Fibroblast of upper back skin (primary cell): ENCODE measurements at places on chromosomes 7 and 10.

GRCh38 chr10:116888380-116889055, 39.2 kb downstream of the ENO4 start:
- DNase-seq: peak; percentile 82

DNA sequence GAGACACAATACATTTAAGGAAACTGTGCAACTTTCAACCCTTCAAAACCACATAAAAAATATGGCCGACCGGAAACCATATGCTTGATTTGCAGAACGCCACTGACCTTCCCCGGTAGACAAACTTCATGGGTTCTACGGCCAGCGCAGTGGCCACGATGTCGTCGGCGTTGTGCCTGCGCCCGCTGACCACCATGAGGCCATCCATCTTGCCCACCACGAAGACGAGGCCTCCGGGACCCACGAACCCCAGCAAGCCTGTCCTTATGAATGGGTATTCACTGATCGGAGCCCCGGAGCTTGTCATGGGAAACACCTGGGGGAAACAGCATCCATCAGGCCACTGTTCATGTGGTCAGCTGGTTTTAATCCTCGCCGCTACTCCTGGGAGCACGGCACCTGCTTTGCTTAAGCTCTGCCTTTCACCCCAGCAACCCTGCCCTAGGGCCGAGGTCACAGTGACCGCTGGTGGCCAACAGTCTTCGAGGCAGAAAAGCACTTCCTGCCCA, 229.1 kb downstream of the ZMYND11 start:
- DNase-seq: no peak

DNA sequence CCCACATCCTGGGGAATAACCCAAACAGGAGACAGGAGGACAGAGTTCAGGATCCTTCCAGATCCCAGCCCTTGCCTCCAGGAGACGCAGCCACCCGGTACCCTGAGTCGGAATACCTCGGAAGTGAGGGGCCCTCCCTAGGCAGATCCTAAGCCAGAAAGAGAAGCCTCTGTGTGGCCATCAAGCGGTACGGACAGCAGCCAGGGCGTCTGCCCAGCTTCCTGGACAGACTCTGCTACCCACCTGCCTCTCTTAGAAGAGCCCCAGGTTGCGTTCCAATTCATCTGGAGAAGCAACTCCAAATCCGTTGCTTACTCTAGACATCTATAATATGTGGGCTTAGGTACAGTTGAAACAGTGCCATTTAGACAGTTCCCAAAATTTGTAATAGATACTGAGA, 220.2 kb upstream of the SH2B2 start:
- DNase-seq: no peak

GRCh38 chr10:118596426-118597124, 1.1 kb upstream of the PRLHR start:
- DNase-seq: no peak

DNA sequence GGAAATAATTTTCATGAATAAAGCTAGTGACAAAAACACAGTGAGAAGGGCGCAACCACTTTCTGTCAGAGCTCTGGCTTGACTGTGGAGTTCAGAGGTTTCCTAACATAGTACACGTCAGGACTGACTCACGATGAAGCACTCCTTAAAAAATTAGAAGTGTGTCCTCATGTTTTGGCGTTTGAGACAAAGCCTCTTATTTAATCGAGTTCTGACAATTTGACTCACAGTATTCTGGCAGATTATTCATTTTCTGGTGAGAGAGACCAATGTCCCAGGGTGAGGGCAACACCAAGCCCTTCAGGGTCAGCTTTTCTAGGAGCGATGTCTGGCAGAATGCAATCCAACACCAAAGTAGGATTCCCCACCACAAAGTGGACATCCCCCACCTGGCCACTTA, 108.7 kb downstream of the DIP2C start:
- DNase-seq: peak; percentile 76

DNA sequence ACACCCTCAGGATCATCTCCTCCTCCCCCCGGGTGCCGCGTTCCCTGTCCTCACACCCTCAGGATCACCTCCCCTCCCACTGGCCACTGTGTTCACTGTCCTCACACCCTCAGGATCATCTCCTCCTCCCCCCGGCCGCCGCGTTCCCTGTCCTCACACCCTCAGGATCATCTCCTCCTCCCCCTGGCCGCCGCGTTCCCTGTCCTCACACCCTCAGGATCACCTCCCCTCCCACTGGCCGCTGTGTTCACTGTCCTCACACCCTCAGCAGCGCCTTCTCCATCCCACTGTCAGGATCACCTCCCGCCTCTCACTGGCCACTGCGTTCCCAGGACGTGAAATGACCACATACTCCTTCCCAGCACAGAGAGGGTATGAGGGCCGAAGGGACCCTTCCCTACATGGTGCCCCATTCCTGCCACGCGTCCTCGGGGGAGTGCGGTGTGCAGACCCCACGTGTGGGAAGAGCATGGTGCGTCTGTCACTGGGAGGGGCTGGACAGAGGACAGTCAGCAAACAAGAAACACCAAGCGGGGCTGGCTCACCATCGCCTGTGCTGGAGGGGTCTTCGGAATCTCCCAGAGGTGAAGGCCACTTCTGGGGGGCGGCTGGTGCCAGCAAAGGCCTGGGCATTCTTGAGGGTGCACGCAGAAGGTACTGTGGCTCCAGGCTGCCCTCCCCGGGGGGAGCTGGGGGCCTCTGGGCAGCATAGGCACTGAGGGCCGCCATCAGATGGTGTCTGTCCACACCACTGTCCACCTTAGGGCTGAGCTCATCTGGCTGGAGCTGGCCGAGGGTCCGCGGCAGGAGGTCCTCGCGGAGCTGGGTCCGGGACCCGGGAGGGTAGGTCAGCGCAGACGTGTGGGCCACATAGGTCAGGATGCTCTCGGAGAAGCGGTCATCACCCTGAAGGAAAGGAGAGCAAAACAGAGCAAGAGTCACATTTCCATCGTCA, 421.0 kb downstream of the PTPRN2 start:
- no peak for DNase-seq

DNA sequence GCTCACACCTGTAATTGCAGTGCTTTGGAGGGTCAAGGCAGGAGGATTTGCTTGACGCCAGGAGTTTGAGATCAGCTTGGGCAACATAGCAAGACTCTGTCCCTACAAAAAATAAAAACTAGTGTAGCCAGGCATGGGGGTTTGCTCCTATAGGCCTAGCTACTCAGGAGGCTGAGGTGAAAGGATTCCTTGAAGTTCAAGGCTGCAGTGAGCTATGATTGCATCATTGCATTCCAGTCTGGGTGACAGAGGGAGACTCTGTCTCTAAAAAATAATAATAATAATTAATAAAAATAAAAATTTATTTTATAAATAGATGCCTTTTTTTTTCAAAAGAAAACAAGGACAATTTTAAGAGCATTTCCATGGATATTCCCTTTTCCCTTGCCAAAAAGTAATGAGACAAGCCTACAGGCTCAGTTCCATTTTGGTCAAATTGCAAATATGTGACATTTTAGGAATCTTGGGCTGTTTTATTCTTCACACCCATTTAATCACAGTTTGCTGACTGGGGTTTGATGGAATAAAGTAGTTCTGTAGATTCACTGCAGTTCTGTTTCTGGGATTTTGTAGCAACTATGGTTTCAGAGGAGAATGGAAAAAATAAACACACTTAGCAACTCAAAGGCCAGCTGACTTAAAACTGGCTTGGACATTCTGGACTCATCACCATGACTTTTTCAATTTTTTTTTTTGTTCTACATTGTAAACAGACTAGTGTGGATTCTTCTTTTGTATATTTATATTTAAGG, 48.4 kb upstream of the ARHGAP21 start:
- peak; percentile 9 for DNase-seq

DNA sequence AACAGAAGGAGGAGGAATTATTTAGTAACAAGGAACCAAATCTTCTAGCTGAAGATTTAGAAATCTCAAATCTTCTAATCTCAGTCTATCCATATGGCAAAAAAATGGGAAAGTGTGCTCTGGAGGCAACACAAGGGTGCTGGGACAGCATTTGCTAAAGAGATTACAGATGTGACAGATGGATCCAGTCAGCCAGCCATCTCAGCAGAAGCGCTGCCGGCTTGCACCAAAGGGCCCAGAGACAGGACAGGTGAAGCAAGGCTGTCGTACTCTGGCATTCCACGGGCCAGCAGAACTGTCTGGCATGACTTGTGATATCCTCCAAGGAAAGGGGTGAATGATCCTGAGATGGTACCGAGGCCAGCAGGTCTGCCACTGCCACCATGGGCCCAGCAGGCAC, 45.7 kb upstream of the GJD4 start:
- no peak for DNase-seq

DNA sequence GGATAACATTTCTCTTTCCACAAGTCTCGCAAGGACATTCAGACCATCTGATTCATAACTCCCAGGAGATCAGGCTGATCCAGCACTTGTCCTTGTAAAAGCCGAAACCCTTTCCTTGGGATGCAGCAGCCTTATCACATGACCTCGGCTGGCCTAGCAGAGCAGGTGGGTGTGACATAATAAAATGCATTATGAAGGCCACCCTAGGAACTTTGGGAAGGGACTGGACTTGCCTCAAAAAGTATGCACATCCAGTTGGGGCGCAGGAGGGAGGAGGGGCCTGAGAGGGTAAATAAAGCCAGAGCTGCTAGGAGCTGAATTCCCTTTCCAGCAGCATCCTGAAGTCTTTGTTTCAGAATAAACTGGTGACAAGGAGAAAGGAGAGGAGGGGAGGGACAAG, 260.8 kb downstream of the SNX13 start:
- peak; percentile 89 for DNase-seq

DNA sequence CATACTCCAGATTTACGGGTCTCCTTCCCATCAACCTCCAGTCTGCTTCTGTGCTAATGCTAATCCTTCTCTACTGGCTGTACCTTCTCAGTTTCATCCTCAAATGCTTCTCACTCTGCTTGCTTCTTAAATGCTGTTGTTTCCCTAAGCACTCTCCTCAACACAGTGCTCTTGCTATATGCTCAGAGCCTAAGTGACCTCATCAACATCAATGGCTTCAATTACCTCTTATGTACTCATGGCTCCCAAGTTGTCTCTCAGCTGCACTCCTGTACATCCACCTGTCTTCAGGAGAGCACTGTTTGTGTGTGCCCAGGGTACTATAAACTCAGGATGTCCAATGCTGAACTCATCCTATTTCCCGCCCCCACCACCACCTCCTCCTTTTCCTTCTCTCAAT, 22.5 kb downstream of the ELAPOR2 start:
- no peak for DNase-seq

- DNase-seq: no peak
Observed at GRCh38 chr7:131517218-131517923, 39.1 kb downstream of the PODXL start.

DNA sequence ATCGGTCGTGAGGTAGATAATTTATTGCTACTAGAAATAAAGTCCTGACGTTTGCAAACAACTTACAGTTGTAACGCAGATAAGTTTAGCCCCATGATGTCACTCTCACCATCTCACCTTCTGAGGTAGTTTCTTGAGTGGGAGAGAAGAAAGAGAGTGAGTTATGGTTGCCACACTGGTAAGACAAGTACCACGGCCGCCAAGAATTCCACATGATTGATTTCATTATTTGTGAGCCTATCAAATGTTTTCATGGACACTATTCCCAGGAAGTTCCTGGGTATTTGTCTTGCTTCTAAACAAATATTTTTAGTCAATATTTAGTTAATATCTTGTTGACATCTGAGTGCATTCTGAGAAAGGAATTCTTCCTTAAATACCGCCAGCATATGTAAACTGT, 339.4 kb upstream of the KIAA1217 start:
- DNase-seq: no peak

DNA sequence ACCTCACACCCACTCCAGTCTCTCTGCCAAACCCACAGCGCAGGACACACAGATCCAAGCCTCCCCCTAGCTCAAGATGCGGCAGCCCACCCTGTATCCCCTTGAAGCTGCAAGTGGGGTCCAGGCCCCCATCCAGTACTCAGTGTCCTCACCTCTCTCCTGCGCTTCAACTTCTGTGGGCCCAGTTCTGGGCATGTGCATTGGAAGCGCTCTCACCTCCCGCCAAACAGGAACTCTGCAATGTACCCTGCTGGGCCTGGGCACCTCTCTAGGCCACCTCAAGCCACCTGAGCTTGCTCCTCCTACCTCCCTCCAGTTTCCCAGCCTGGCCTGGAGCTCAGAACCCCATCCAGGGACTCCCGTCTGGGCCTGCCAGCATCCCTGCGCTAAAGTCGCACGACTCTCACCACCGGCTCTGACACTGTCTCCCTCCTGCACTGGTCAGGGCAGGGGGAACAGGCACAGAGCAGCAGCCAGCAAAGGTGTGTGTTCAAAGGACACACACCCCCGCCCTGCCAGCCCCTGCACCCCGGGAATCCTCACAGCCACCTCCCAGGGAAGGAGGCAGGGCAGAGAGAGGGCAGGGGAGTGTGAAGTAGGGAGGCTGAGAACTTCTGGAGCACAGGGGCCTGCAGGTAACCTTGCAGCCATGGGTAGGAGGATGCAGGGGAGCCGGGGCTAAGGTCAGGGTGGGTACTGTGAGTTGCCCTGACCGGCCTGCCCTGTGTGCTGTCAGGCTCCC, 51.7 kb upstream of the MSMB start:
- no peak for DNase-seq

- no peak for DNase-seq
Observed at GRCh38 chr10:54682554-54682953, 118.5 kb downstream of the PCDH15 start.

- no peak for DNase-seq
Observed at GRCh38 chr10:24223341-24223740, 14.4 kb downstream of the KIAA1217 start.

- DNase-seq: no peak
Observed at GRCh38 chr7:47480576-47481538, 101.1 kb downstream of the TNS3 start.

DNA sequence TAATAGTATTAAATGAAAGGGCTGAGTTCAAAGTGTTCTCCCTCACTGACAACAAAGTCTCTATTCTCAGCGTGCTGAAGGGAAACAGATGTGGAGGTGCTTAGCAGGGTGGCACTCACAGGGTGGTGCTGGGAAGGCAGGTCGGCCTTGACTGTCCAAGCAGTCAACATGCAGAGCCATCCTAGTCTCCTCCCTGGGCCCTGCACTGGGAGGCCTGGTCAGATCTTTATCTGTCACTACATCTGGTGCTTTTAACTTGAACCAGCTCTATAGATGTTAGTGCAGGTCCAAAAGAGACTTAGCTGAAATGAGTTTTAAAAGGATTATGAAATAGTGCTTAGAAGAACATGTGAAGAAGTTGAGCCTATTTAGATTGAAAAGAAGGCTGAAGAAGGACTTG, 82.1 kb downstream of the AVL9 start:
- no peak for DNase-seq

DNA sequence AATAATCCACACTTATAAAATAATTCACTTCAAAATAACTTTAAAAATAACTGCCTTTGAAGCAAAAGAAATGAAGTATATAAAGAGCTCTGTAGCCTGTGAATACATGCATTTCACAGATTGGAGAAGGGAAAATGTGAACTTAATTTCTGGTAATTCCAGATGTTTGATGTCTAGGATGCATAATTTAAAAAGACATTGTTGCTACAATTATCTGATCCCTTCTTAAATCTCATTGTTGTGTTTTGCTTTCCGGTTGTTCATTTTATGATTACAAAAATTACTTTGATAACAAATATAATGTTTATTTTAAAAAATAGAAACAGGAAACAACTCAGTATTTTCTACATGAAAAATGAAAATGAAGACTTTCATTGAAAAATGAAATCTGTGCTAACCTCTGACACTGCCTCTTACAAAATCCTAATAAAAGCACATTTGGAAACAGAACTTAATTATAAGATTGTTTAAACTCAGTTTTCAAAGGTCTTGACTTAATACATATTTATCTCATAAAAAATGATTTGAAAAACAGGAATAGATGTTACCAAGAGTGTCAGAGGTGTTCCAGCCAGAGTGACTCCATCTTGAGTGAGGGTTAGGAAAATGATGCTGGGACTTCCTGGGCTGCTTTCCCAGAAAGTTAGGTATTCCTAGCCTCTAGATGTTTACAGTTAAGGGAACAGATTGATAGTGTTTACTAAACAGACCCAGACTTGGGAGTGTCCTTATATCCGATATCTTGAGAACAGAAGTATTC, 516.6 kb upstream of the SEMA3D start:
- DNase-seq: no peak
